ENCODE measurements at places on chromosomes 7 and 10. TPM values are rescaled to one million over a fixed set of nuclear protein-coding genes. Genes with fewer than 3 reads are reported as not detected.
A peak's percentile ranks its signal among the peaks of the same experiment; 100 is the strongest.

DNA sequence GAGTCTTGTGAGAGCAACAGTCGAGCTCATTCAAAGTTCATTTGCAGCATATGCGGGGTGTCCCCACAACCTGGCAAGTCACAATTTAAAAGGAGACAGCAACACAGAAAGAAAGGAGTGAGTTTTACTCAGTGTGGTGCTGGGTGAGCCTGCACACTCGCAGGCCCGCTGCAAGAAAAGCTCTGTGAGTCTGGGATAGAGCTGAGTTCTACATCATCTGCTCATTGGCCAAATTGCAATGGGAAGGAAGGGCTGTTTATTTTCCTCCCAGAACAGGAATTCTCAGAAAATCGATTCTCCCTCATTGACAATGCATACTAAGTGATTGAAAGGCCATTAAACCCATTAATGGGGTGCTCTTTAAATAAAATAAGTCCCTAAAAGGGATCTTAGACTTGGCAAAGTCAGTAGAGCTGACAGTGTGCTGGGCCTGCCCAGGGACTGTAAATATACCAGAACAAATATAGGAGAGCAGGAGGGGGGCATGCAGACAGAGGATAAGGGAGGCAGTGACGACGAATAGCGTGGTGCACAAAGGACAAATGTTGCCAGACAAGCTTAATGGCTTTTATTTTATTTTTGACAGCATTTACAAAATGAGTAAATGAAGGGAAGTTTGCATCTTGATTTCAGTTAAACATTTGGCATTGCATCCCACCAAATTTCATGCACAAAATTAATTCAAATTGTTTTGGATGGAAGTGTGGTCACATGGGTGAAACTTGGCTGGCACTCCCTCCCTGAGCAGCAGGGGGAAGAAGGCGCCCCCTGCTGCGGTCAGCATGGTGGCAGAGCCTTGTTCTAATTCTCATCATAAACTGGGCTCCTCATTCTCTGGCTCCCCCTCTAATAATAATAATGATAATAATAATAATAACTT is 215.7 kb downstream of the SNX10 start:
- no peak for DNase-seq

DNA sequence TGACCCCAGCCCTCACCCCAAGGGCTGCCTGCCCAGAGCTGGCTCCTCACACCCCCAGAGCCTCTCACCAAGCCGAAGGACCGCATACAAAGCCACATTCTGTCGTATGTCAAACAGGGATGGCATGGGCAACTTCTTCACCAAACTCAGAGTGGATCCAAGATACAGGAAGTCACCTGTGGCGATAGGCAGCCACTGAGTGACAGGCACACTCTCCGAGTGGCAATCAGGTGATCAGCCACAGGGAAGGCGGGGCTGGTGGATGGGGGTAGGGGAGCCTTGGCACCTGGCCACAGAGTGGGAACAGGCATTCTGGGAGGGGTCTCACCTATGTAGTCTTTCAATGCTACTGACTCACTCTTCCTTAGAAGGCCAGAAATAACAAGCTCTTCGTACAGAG is 7.1 kb upstream of the ASB10 start:
- no peak for DNase-seq

- no peak for DNase-seq
Observed at GRCh38 chr7:117946151-117946633, 73.0 kb upstream of the CTTNBP2 start.

- no peak for DNase-seq
Observed at GRCh38 chr10:63173468-63174232, 40.5 kb downstream of the NRBF2 start.

DNA sequence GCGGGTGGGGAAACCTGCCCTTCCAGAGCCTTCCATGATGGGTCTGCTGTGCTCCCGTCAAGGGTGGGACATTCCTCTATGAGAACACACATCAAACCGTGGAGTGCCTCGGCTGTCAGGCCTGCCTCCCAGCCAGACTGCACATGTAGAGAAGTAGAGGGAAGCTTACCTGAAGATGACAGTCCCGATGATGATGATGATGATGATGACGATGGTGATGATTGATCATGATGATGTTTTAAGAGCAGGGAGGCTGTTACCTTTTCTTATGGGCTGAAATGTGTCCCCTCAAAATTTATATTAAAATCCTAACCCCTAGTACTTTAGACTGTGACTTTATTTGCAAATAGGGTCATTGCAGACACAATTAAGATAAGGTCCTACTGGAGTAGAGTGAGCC is 76.1 kb upstream of the ANLN start:
- no peak for DNase-seq

- no peak for DNase-seq
Observed at GRCh38 chr7:80733333-80733915, 95.0 kb downstream of the CD36 start.

- no peak for DNase-seq
Observed at GRCh38 chr10:104284846-104285245, 15.9 kb downstream of the GSTO2 start.

- peak; percentile 81 for DNase-seq
Observed at GRCh38 chr7:155230169-155230593, 67.5 kb upstream of the INSIG1 start.

DNA sequence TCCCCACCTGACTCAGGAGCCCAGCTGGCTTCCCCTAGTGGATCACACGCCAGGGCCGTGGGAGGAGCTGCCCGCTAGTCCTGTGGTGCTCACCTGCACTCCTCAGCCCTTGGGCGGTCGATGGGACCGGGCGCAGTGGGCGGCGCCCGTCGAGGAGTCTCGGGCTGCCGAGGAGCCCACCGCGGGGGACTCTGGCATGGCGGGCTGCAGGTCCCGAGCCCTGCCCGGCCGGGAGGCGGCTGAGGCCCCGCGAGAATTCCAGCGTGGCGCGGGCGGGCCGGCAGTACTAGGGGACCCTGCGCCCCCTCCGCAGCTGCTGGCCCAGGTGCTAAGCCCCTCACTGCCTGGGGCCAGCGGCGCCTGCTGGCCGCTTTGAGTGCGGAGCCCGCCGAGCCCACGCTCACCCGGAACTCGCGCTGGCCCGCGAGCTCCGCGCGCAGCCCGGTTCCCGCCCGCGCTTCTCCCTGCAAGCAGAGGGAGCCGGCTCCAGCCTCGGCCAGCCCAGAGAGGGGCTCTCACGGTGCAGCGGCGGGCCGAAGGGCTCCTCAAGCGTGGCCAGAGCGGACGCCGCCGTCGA is 367.9 kb downstream of the TYW1 start:
- no peak for DNase-seq

GRCh38 chr10:67114945-67115344 is 189.1 kb downstream of the LRRTM3 start:
- no peak for DNase-seq

DNA sequence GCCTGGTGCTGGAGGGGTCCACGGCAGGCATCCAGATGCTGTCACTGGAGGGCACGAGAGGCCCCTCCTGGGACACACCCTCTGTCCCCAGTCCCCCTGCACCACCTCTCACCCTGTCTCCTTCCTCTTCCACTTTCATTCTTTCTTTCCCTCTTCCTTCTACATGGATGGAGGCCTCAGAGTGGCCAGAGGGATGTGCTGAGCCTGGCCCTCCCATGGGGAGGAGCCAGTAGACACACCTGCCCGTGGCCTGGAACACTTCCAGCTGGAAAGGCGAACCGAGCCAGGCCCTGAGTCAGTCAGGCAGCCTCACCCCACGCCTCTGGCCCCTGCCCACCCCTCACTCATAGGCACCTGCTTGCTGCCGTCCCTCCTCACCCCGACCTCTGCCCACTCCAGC is 55.9 kb upstream of the MXI1 start:
- peak; percentile 49 for DNase-seq

- DNase-seq: no peak
Observed at GRCh38 chr7:90660819-90661218, 64.7 kb downstream of the CDK14 start.

DNA sequence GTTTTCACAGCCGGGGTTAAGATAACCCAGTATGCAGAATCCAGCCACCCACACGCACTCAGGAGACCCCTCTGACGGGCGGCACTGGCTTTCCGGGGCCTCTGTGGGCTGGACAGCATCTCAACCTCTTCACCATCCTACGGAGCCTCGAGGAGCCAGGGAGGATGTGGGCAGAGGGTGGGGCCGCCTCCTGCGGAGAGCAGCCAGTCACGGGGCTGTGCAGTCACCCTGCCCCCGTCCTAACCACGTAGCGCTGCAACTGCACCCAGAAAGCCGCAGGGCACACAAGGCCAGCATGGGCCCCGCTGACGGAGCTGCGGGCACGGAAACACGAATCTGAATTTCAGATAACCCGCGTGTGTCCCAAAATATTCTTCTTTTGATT is 270.3 kb downstream of the ELFN1 start:
- DNase-seq: peak; percentile 20

DNA sequence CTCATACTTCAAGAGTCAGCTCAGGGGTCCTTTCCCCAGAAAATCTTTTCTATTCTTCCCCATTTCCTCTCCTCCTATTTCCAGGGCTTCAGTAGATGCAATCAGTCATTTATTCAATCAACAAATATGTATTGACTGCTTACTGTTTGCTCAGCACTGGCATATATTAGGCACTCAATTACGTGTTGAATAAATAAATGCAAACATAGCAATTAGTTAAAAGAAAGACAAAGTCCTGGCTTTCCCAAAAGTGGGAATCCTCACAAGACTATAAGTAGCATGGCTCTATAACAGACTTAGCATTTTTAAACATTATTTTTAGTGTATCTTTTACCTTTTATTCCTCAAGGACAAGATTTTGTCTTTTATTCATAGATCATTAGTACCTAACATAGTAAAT is 111.6 kb downstream of the CHCHD3 start:
- DNase-seq: no peak

Gene MRPS17
- polyA plus RNA-seq: 19.1 TPM

Gene PRLHR
- not detected for polyA plus RNA-seq

Gene BZW2
- 84.2 TPM for polyA plus RNA-seq

All from left kidney (tissue), 8 donors.